Occipital lobe (tissue), 3 donors: ENCODE measurements at places on chromosomes 1 and 21.

- no peak for DNase-seq
Observed at GRCh38 chr1:86184426-86184825, 27.9 kb upstream of the COL24A1 start.

GRCh38 chr1:21244986-21245687 is 45.1 kb downstream of the ECE1 start:
- DNase-seq, result no peak

- DNase-seq, result no peak
Observed at GRCh38 chr21:42308914-42309752, 6.1 kb downstream of the TFF3 start.

DNA sequence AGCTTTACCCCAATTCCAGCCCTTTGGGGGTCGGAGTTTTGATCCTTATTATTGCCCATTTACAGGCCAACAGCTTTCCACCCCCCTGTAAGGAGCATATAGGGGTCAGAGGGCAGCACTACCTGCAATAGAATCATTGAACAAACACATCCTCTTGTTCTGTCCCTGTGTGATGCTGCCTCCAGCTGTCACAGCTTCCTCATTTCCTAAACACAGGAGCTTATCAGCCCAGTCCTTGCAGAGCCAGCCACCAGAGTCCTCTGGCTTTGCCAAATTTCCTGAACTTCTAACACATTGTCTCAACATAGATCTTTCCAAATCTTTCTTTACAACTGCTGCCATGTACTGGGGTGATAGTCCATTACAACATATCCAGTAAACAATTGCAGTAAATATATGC is 32.8 kb upstream of the PTBP2 start:
- no peak for DNase-seq

DNA sequence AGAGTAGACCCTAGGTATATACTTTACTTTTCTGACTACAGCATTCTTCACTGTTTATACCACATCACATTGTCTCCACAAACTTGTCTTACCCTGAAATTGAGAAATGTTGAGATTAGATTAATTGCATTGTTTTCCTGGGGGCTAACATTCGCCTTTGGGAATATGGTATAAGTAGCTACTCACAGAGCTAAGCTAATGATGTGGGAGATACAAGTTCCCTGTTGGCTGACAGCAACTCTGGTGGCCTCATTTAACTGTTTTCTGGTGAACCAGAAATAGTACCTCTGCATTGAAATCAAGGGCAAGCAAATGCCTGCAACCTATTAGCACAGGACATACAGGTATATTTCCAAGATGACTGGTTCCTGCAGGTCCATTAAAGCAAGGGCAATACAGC is 13.2 kb upstream of the VCAM1 start:
- DNase-seq, result no peak
